Stimulated activated CD4-positive, alpha-beta T cell treated with anti-CD3 and anti-CD28 coated beads, TNF-alpha, amount 100 ng/mL, for 24 hours (primary cell): ENCODE measurements at places on chromosomes 3 and 15.
A peak's percentile ranks its signal among the peaks of the same experiment; 100 is the strongest.

DNA sequence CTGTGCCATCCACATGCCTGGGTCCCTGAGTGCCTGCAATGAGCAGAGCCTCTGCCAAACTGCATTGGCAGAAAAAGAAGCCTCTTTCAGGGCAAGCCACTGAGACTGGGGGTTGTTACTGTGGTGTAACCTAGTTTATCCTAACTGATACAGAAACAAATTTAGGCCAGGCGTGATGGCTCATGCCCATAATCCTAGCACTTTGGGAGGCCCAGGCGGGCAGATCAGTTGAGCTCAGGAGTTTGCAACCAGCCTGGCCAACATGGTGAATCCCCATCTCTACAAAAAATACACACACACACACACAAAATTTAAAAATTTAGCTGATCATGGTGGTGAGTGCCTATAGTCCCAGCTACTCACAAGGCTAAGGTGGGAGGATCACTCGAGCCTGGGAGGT, 221.6 kb downstream of the TBC1D2B start:
- DNase-seq = no peak

DNA sequence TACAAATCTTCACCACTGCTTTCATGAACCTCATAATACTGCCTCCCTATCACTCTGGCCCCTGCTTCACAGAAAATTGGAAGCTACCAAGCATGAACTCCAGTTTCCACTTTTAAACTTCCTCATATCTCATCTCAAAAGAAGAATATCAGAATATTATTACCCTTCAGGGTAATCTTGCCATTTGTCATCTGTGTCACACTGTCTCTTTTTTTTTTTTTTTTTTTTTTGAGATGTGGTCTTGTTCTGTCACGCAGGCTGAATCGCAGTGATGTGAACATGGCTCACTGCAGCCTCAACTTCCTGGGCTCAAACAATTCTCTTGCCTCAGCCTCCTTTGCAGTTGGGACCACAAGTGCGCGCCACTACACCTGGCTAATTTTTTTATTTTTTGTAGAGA, 80.4 kb upstream of the TCF12 start:
- no peak for DNase-seq

GRCh38 chr3:2772803-2773202, 337.4 kb downstream of the IL5RA start:
- DNase-seq = no peak

DNA sequence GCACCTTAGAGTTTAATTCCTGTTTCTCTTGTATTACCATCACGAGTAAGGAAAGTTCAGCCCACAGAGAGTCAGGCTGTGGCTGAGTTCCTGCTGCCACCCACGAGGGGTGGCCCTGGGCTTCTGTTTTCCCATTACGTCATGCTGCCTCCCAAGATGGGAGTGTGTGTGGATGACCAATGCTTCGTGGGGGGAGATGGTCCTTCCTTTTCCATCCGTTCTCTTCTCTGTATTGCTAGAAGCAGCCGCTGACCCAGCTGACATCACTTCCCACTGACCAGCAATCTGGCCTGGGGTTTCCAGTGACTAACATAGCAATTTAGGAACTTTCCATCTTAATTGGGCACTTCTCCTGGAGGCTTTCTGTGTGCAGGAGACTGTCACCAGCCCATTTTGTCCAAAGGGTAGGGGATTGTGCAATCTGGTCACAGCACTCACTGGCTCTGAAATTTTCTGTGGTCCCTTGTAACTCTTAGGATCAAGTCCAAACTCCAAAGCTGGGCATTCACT, 9.3 kb downstream of the IRAK2 start:
- DNase-seq = no peak

DNA sequence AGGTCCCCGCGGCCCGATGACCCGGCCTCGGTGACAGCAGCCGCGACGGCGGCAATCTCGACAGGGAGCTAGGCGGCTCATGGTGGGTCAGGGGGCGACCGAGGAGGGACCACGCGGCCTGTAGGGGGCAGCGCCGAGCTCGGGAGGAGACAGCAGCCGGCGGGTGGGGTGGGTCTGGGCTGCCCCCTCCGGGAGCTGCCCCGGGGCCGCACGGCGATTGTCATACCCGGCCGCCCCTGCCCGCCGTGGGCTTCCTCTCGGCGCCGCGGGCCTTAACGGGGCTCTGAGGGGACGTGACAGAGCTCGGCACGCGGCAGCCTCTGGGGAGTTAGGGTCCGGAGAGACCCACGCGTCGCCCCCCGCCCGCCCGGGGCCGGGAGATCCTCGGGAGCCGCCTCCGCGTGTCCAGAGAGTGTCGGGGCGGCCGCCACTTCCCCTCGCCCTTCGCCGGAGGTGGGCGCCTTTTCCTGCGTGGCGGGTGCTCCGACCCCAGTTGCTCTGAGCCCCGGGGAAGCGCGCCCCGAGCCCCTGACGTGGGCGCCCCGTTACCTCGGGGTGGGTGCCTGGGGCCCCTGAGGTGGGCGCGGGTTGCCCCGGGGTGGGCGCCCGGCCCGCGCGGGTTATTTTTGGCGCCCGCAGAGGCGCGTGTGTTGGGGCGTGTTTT, 539 bp upstream of the PLCL2 start:
- peak; percentile 59 for DNase-seq

- no peak for DNase-seq
Observed at GRCh38 chr15:39392469-39393047, 188.3 kb upstream of the THBS1 start.

DNA sequence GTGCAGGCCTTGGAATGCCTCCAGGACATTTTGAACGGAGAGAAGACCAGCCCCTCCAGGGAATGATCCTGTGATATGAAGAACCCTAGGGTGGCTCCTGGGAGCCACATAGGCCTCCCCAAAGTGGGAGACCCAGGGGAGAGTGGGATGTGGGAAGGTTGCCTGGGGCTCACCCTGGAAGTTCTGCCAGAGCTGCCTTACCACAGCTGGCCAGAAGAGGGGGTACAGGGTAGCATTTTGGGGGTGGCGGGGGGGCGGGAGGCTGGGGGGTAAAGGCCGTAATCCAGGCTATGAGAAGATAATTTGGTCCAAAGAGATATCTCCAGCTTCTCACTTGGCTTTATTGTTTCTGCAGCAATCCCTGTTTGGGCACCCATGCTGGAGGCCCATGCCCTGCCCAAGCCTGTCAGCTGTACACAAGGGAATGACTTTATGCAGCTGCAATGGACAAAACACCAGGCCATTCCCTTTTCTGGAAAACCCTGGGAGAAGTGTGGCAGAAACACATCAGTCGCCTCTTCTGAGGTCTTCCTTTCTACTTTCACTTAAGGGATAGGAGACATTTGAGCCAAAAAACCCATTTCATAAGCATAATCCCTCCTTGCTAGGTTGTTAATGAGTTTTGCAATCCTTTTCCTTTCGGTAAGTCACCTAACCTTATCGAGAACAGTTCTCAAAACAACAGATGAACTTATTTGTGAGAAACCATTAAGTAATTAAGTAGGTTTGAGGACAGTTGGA, 11.0 kb upstream of the MUSTN1 start:
- DNase-seq = no peak

GRCh38 chr3:147404800-147405230, 1.5 kb downstream of the ZIC4 start:
- DNase-seq = no peak

DNA sequence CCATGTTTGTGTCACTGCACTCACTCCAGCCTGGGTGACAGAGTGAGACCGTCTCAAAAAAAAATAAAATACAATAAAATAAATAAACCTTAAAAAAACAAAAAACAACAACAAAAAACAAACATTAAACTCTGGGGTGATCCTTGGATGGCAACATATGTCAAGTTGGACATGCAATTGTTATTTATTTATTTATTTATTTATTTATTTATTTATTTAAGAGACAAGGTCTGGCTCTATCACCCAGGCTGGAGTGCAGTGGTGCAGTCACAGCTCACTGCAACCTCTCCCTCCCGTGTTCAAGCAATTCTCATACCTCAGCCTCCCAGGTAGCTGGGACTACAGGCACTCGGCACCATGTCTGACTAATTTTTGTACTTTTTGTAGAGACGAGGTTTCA, 275.5 kb downstream of the VPS13C start:
- DNase-seq = no peak

GRCh38 chr3:188336178-188336577, 182.2 kb downstream of the LPP start:
- DNase-seq = no peak

GRCh38 chr15:81297603-81298575, 26.1 kb downstream of the STARD5 start:
- no peak for DNase-seq

DNA sequence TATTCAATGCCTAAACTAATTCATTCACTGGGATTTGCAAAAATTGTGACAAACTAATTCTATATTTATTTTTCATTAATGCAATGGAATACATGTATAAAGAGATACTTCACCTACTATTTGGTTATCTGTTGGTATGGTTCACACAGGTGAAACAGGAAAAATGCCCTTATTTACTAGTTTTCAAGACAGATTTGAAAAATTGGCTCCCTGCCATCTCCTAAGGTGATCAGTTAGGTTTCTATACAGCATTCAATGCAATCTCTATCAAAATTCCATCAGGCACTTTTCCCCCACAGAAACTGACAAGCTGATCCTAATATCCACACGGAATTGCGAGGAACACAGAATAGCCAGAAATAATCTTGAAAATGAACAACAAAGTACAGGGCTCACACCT, 101.1 kb downstream of the DLG1 start:
- no peak for DNase-seq

- no peak for DNase-seq
Observed at GRCh38 chr3:51297333-51297732, 87.8 kb upstream of the MANF start.

- DNase-seq = no peak
Observed at GRCh38 chr3:120143676-120144075, 49.4 kb upstream of the GSK3B start.

- DNase-seq = no peak
Observed at GRCh38 chr3:126033765-126034164, 50.2 kb downstream of the SLC41A3 start.

GRCh38 chr15:101477851-101478362, 11.6 kb downstream of the PCSK6 start:
- no peak for DNase-seq

- no peak for DNase-seq
Observed at GRCh38 chr3:179671747-179672242, 19.0 kb downstream of the USP13 start.

DNA sequence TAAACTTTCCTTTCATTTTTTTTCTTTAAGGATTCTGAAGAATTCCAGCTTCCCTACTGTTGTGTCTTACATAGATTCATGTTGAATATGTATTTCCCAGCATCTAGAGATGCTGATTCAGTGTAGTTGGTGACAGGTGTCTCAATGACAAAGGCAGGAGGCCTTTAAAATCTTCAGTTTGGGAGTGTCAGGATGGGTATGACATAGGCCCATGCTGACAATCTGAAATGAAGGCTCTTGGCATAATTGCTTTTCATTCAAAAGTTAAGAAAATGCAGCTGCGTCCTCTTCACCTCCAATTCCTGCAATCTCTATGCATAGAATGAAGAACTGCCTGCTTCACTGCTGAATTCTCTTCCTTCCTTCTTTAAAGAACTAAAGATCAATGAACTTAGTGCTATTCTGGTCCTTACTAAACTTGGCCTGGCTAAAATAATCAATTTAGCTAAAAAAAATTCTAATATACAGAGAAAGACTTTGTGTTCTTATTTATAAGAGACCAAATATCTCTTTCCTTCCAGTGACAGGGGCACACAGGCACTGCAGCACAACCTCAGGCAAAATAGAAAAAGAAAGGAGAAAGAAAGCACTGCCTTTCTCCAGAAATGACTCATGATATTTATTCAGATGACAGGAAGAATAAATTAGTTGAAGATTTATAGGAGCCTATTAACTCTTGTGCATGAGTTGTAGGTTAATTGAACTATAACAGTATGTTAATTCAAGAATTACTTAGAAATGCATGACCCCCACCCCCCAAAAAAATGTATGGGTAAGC, 152.6 kb upstream of the GBE1 start:
- DNase-seq = no peak

DNA sequence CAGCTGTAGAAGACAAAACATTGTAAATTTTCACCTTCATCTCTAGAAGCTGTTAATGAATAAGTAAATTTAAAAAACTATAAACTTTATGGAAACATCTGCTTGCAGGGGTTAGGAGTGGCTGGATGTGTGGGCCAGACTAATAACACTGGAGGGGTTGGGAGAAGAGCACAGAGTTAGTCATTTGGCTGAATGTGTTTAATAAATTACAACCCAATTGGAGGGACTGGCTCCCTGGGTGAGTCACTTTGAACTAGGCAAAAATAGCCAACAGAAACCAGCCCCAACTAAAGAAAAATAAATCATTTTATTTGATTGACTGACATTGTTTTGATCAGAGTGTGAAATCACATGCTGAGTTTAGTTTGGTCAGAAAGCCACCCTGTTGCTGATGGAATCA, 21.8 kb downstream of the DGKG start:
- DNase-seq = no peak

DNA sequence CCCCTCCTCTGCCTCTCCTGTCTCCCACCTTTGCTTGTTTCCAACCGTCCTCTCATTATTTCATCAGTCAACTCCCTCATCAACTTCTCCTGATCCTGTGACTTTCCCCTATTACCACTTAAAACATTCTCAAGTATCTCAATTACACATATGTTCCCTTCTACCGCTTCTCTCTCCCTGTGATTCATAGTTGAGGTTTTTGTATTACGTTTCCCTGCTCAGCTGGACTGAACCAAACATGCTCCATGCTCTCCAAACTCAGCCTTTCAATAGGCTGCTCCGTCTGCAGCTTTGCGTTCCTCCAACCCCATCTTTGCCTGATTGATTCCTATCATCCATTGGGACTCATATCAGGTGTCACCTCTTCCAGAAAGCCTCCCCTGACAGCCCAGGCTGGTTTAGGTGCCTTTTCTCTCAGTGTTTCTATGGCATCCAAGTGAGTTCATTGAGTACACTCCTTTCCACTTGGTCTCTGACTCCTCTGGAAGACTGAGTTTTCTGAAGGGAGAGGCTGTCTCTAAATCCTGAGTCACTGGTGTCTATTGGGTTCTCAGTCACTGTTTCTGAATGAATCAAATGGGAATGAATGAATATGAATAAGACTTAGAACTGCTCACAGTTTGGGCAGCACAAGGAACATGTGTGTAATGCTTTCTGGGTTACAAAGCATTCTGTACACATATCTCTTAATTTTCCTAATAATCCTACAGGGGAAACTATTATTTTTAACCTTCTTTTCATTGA, 56.4 kb downstream of the PLD1 start:
- DNase-seq = no peak
